ENCODE measurements at places on chromosomes 7 and 10.

DNA sequence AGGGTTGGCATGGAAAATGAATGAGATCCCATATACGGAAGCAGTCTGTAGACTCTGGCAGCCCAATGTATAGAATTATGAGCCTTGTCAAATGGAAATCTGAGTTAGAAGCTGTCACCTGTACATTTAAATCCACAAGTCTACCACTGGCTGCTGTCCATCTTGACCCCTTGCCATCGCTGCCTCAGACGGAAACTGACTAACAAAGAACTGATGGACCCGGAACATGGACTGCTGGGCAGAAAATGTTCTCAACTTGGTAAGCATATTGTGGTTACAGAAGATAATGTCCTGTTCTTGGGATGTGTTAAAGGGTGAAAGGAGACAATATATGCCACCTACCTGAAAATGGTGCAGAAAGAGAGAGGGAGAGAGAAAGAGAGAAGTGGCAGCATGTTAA is 37.5 kb downstream of the PARP12 start:
- no peak overlapping the region for H3K27ac ChIP-seq
- H3K27me3 ChIP-seq, result no peaks in the 10 kb centered on the region
- no peak for DNase-seq
- no peaks in the 10 kb centered on the region for H3K4me1 ChIP-seq
- no peak overlapping the region for H3K4me3 ChIP-seq

- no peak overlapping the region for H3K4me3 ChIP-seq
- no peaks in the 10 kb centered on the region for H3K4me1 ChIP-seq
- H3K27ac ChIP-seq, result no peak overlapping the region
- no peaks in the 10 kb centered on the region for H3K36me3 ChIP-seq
These were observed 172.3 kb upstream of the CTBP2 start for GRCh38 chr10:125332548-125333208.

- H3K27ac ChIP-seq, result no peak overlapping the region
- H3K4me1 ChIP-seq, result no peaks in the 10 kb centered on the region
- no peak overlapping the region for H3K4me3 ChIP-seq
- no peaks in the 10 kb centered on the region for H3K36me3 ChIP-seq
- H3K27me3 ChIP-seq, result no peaks in the 10 kb centered on the region
- no peak for DNase-seq
These were observed 17.3 kb downstream of the GPER1 start for GRCh38 chr7:1105189-1105588.

DNA sequence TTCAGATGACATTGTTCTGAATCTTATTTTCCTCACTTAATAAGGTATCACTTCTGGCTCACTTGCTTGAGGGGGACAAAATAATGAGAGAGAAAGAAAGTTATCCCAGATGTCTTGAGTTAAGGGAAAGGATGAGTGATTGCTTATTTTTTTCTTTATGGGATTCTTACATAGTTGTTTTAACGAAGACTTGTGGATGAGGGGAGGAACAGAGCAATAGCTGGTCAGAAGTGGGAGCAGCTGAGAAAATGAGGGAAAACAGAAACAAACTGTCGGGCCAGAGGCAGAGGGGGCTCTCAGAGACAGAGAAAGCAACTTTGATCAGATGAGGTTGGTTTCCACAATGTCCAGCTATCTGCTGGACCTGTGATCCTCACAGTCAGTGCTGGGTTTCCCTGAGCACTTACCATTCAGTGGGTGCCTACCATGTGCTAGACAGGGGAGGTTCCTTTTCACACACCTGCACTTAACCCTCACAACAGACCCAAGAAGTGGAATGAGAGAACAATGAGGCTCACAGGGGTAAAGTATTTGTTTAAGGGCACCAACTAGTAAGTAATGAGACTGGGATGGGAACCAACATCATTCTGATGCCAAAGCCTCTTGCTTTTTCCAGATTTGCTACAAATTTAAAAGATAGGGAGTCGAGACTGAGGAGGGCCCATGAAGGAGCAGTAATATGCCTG is 64.2 kb downstream of the BICC1 start:
- H3K4me1 ChIP-seq, result no peaks in the 10 kb centered on the region
- H3K4me3 ChIP-seq, result no peak overlapping the region
- H3K36me3 ChIP-seq, result no peaks in the 10 kb centered on the region
- H3K27ac ChIP-seq, result no peak overlapping the region
- H3K27me3 ChIP-seq, result no peaks in the 10 kb centered on the region
- DNase-seq, result no peak

- H3K36me3 ChIP-seq, result no peaks in the 10 kb centered on the region
- DNase-seq, result no peak
- no peak overlapping the region for H3K27ac ChIP-seq
- no peak overlapping the region for H3K4me3 ChIP-seq
These were observed 130.8 kb downstream of the DNAJB6 start for GRCh38 chr7:157467496-157468212.
